Fibroblast of villous mesenchyme (primary cell): ENCODE measurements at places on chromosomes 12 and 14.
A peak's percentile ranks its signal among the peaks of the same experiment; 100 is the strongest.

DNA sequence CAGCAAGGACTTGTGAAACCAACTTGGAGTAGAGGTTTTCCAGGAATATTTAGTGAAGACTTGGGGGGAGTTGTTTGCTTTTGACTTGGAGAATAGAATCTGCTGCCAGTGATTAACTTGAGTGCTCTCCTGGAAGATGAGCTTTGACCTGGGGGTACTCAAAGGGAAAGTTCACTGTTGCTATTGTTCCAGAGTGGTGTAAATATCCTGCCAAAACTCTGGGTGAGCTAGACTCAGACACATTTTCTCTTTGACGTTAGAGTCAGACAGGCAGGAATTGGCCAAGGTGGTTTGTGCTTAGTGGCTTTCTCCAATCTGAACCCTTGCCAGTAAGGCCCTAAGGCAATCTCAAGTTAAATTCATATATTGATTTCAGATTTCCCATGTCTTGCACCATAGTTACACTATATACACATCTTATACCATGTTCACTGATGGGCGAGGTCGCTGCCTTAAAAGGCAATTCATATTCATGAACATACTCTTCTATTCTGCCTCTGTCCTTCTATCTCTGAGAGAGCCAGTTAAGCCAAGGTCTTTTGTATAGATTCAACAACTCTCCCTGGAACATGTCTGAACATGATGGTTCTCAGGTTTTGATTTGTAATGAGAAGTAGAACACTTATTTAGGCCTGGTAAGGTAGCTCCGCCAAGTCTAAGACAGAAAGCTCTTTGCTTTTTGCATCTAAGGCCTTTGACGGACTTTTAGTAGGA, 204.6 kb upstream of the SLC38A2 start:
- DNase-seq: no peak

GRCh38 chr14:57254884-57255283, 13.8 kb downstream of the EXOC5 start:
- no peak for DNase-seq

DNA sequence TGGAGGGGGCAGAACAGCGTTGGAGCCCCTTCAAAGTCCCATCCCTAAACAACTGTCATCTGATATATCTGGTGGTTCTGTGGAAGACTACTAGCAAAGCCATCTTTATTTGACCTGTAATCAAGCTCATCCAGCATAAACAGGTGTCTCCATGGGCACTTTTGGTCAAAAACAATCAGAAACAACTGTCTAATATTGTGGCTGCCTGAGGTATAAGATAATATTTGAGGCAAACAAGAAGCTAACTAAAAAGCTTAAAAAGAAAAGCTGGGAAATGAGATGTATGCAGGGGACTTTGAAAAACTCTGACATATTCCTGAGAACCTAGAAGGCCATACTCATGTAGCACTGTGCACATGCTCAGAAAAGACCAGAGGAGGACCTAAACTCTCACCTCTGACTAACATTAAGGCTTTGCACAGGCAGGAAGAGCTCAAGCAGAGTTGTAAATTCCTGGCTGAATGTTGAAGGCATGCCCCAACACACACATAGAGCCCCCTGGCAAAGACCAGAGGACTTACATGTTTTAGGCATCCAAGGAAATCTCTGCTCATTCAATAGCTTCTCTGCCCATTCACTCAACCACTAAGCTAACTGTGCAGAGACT, 27.2 kb upstream of the AP4S1 start:
- no peak for DNase-seq

- DNase-seq: no peak
These were observed 9.5 kb downstream of the MYRFL start for GRCh38 chr12:69834576-69834975.

DNA sequence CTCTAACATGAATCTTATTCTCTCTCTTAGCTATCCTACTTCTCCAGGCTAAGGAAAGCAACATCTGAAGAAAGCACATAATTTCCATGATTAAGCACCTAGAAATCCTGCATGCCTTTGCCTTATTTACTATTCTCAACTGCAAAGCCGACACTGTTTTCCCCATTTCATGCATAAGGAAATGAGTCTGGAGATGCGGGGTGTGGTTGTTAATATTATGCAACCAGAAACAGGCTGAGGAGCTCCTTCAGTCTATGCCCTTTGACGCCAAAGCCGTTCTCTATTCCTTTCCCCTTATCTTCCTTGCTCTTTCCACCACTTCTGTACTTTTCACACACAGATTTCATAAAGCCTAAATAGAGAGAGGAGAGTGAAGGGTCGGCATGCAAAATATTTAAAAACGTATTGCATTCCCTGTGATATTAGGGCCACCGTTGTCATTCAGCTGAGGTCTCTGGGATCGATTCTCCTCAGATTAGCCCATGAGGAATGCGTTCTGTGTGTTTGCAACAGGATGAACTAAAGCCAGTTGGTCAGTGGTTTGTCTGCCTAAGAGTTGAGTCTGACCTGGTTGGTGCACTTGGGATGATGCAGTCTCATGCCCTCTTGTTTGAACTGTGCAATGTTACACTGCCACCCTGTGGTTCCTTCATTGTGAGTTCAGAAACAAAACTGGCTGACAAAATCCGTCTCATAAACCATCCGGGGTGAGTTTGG, 53.1 kb upstream of the PLEKHG7 start:
- DNase-seq: peak; percentile 85

- DNase-seq: no peak
These were observed 33.2 kb upstream of the KIF21A start for GRCh38 chr12:39476121-39476520.

DNA sequence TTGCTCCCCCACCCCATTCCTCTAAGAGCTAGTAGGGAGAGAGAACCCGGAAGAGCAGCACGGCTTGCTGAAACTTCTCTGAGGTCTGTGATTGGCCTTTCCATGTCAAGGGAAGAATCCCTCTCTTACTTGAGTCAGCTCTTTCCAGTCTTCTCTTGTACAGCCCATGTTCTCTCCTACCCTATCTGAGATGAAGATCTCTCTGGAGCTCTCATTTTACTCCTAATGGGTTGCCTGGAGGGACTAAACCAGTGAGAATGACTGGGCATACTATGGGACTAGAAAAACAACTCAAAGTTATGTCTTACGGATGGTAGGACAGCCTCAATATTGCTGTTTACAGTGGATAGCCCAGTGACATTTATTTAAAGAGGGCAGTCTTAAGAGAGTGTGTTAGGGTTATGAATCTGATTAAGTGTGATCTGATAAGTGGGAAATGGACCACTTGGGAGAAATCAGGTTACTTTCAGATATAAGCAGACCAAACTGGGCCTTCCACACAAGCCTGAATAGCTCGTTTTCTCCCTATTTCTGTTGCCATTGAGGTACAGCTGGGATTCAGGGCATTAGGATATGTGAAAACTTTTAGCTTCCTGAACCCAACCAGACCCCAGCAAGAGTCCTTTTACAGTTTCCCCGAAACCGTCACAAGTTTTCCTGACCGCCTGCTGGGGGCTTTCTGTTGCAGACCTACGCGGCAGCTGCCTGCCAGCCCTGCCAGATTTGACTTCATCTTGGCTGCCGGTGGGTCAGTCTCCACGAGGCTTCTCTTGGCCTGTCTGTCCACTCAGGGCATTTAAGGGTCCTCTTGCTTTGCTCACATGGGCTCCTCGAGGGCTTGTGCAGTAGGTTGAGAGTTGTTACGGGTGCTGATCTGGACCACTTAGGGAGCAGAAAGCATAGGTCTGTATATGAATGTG, 16.9 kb downstream of the ETV6 start:
- DNase-seq: no peak

DNA sequence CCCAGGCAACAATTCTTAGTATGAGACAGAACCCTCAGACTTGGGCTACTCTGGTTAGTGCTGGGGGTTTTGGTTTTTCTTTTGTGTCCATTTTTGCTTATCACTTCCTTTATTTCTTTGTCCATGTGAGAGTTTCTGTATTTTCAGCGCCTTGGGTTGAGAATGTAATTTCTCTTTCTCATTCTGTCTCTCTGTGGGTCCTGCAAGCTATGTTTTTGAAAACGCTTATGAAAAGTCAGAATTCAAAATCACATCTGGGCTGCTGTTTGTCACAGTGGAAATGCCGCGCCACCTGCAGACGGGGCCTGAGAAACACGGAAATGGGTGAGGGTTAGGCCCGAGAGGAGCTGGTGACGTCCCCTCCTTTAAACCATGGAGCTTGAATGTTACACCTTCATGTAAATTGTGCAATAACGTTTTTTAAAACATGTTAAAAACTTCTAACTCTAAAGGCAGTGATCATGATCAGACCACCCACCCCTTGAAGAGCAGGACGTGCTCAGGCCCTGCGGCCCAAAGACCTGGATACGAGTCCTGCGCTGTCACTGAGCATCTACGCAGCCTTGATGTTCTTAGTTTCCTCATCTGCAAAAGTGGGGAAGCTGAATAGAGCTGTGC, 26.1 kb downstream of the JDP2 start:
- DNase-seq: no peak
